ENCODE measurements at places on chromosomes 2 and 18.

- DNase-seq: no peak
Measured at GRCh38 chr18:62827397-62827796, 112.1 kb downstream of the PHLPP1 start.

GRCh38 chr2:161273038-161273760, 35.0 kb upstream of the PSMD14 start:
- DNase-seq: peak; percentile 4

DNA sequence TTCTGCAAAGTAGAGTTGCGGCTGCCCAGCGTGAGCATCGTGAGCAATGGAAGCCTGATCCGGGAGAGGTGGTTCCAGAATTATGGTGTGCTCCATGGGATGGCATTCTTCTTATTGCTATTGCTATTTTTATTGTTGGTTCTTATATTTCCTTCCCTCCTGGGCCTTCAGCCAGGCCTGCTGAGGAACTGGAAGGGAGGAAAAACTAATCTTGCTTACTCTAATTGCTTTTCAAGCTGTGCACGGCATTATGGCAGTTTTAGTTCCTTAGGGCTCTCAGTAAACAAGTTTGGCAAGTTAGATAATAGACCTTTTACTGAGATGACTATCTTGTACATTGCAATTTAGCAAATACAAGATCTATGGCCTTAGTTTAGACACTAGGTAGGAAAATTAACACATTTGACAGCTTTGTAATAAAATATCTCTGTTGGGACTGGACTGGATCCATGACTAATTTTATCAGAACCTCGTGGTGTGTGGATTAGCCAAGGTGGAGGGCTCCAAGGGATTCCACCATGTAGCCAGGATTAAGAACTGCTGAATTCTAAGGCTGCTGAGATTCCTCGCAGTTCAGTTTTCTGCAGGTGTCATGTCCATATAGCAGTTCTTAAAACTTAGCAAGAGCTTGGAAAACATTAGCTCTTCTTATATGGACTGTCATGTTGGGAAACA, 6.0 kb downstream of the RSAD2 start:
- DNase-seq: no peak

DNA sequence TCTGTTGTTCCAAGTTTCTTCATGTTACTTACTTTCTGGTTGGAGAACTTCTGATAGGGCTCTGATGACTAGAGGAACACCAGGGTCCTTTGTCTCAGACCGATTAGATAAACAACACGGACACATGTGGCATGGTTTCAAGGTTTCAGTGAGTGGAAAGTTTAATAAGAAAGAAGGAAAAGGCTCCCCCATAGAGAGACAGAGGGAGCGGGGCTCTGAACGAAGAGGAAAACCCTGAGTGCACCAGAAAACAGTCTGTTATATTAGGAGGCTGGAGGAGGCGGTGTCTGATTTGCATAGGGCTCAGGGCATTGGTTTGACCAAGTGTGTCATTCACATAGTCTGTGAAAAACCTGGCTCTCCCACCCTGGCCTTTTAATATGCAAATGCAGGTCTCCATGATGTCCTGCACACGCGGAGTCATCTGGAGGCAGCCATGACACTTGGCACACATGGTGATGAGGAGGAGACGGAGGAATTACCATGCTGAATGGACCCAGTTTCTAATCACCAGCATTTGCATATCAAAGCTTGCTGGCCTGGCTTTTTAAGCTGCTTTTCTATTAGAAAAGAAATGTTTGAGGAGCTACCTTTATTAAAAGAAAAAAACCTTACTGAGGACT, 94.2 kb downstream of the PTPN4 start:
- DNase-seq: no peak

DNA sequence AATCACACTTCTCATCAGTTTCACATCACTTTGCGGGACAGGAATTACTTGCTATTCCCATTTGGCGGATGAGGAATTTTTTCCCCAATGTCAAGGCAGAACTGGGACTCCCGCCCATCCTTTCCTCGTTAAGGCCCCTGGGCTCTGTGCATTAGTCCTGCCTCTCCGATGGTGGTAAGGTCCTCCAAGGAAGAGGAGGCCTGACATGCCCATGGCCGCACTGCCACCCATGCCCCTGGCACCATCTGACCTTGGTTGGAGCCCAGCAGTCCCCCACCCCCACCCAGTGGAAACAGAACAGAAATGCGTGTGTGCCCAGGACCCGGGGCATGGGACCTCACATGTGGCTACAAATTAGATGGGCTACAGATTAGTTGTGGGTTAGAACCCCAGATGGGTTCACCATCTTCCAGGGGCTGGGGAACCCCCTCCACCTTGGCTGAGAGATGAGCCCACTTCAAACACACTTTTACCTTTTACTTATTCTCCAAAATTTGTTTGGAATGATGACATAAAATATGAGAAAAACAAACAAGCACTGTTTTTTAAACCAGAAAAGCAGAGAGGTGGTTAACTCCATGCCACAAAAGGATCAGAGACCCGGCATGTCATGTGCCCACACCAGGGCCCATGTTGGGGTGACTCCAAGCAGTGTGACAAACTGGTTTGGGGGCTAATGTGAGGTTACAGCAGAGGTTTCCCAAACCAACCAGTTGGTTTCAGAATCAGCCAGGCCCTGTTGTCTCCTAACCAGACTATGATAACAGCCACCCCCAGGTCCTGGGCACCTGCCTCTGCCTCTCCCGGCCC, 11.0 kb upstream of the DUSP2 start:
- no peak for DNase-seq

DNA sequence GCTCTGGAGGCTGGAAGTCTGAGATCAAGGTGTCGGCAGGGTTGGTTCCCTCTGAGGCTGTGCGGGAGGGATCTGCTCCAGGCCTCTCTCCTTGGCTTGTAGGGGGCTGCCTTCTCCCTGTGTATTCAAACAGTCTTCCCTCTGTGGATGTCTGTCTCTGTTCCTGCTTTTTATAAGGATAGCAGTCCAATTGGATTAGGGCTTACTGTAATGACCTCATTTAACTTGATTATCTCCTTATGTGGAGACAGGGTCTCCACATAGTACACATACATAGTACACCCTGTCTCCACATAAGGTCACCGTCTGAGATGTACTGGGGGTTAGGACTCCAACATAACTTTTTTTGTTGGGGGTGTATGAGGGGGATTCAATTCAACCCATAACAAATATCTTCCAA, 30.5 kb downstream of the TCF7L1 start:
- DNase-seq: no peak

DNA sequence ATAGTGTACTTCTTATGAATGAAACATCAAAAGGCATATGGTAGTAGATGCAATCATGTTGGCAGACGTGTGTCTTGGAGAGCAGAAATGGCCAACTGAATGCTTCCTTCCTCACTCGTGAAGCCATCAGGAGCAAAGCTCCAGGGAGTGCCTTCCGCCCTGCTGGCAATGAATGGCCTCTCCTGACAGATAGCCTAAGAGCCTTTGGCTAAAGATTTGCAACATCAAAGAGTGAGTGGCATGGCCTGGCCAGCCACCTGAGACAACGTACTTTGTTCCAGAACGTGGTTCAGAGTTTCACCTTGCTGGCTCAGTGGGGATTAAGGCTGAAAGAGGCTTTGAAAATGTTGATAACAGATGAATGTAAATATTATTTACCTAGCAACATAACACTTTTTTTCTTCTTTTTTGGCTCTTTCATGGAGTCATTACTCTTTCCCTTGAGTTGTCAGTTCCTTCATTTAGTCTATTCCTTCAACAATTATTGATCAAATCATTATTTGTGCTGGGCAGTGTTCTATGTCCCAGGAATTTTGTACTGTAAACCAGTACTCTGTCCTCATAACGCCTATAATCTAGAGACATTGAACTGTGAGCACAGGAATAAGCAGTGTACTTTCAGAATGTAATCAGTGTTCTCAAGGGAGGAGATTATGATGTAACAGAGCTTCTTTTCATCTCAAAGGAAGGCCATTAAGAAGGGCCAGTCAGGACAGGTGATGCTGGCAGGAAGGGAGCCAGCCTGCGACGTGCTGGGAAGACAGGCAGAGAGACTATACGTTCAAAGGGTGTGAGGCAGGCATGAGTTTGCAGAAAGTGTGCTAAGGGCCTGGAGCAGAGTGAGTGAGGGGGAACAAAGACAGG, 59.4 kb upstream of the SH3RF3 start:
- DNase-seq: no peak

GRCh38 chr2:18545384-18545783, 15.1 kb downstream of the RDH14 start:
- no peak for DNase-seq

DNA sequence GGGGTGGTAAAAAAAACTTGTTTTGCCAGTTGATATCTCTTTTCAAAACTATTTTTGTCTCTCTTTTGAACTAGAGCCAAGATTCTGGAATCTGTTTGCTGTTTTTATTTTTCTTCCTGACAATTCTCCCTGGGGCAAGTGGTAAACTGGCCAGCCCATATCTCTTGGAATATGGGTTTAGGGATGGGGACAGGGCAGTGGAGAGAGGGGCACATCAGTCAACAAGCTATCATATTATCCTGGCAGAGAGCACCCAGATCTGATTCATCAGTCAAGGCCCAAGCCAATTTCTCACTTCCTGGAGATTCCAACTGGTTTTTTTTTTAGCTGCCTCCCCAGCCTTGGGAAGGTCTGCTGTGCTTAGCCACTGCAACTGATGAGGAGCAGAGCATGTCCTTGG, 52.3 kb downstream of the ARHGAP28 start:
- DNase-seq: no peak

DNA sequence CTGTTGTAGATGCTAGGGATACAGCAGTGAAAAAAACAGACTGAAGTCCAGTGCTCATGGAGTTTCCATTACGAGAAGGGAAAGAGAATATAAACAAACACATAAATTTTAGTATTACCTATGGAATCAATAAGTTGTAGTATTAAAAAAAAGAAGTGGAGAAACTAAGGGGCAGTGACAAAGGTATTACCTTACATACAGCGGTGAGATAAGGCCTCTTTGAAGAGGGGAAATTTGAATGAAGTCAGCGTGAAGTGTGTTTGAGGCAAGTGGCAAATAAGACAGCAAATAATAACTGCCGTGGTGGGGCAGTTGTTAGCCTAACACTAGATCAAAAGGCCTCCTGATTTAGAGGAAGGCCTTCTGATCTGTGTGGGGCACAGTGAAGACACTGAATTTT, 57.9 kb downstream of the TLK1 start:
- DNase-seq: no peak

- DNase-seq: no peak
Measured at GRCh38 chr18:24611075-24611474, 150.6 kb downstream of the HRH4 start.

DNA sequence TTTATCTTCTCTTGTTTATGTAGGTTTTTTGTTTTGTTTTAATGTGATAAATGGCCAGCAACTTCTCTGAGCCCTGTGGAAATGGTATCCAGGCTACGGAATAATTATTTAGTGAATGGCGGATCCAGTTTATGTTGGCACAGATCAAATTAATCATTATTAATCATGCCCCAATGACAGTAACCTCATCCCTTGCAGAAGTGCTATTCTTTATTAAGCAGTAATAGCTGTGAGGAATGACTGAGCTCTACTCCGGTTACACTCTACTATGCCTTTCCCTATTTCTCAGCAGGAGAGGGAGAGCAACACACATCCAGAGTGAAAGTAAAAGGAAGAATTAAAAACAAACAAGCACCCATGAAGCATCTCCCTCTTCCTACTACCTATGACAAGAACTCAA, 84.8 kb downstream of the SETBP1 start:
- DNase-seq: no peak

DNA sequence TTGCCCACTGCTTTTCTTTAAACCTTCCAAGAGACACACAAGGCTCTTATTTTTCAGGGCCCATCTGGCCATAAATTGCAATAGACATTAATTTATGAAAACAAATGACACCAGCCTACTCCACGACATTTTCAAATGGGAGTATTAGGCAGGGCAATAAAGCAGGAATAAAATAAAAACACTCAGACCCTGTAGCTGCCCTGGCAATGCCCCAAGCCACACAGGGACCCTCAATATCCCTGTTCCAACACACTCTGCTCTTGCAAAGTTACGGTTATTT, 550.8 kb upstream of the TNP1 start:
- DNase-seq: no peak

- DNase-seq: no peak
Measured at GRCh38 chr2:174901075-174901474, 104.1 kb downstream of the CHN1 start.

GRCh38 chr2:207258263-207258991, 92.7 kb upstream of the KLF7 start:
- DNase-seq: no peak

- no peak for DNase-seq
Measured at GRCh38 chr18:8005870-8006569, 438.9 kb downstream of the PTPRM start.

DNA sequence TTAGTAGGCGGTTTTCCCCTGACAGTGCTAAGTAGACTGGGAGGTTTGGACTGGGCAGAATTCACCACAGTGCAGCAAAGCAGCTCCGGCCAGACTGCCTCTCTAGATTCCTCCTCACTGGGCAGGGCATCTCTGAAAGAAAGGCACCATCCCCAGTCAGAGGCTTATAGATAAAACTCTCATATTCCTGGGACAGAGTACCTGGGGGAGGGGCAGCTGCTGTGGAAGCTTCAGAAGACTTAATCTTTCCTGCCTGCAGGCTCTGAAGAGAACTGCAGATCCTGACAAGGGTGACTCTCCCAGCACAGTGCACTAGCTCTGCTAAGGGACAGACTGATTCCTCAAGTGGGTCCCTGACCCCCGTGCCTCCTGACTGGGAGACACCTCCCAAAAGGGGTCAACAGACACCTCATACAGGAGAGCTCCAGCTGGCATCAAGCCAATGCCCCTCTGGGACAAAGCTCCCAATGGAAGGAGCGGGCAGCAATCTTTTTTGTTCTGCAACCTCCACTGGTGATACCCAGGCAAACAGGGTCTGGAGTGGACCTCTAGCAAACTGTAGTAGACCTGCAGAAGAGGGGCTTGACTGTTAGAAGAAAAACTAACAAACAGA, 266.8 kb upstream of the CRIM1 start:
- DNase-seq: no peak

DNA sequence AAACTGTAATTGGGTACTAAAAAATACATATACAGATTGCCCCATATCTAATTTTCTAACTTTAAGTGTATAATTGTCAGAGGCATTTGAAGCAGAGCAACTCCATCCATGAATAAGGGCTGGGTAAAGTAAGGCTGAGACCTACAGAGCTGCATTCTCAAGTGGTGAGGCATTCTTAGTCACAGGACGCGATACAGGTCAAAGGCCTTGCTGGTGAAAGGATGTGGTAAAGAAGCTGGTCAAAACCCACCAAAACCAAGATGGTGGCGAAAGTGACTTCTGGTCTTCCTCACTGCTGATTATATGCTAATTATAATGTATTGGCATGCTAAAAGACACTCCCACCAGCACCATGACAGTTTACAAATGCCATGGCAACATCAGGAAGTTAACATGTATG, 50.0 kb downstream of the SLC8A1 start:
- no peak for DNase-seq

DNA sequence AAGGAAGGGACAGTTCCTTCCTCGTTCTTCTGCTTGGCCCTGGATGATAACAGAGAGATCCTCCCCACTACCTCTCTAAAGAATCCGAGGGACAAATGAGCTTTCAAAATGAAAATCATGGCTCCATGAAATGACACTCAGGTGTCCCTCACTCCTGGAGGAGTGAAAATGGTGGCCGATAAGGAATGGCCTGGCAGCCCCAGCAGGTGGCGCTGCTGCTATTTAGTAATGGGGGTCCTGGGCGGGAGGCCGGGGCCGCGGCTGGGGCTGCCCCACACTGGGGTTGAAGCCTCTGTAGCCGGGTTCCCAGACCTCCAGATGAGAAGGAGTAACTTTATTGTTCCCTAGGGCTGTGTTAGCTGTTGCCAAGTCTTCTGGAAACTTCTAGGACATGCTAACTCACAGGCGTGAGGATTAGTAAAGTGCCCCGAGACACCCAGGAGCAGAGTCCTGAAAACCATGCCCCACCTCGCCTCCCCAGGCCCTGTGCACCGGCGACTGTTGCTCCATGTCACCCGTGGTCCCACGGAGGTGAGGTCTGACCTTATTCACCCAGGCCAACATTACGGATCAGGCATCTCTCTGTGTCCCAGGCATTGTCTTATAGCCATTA, 138.0 kb downstream of the CTIF start:
- peak; percentile 59 for DNase-seq
